Adrenal gland (tissue), 19 donors: ENCODE measurements at places on chromosomes 13 and 19.

- DNase-seq = no peak
Observed at GRCh38 chr13:24495151-24495729, 17.3 kb downstream of the PARP4 start.

GRCh38 chr19:15124572-15125231 lies 17.5 kb downstream of the SYDE1 start:
- peak; percentile 35 for DNase-seq

GRCh38 chr13:24178847-24179485 lies 18.4 kb downstream of the SPATA13 start:
- DNase-seq = no peak

DNA sequence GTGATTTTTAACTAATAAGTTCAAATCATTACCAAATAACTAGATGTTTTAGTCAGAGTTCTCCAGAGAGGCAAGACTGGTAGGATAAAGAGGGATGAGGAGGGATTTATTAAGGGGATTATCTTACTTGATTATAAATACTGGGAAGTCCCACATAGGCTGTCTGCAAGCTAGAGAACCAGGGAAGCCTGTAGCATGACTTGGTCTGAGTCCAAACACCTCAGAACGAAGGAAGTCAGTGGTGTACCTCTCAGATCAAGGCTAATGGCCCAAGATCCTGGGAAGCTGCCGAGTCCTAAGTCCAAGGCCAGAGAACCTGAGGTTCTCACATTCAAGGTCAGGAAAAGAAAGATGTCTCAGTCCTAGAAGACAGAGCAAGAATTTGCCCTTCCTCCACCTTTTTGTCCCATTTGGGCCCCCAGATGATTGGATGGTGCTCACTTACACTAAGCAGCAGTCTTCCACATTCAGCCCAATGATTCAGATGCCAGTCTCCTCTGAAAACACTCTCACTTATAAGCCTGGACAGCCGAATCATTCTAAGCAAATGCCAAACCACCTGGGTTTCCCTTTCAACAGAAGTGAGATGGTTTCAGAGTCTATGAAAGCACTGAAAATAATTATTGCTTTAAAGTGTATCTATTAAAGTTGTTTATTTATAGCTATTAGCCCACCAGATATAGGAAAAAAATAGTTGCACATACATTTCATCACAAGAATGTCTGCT lies 1599.2 kb downstream of the OLFM4 start:
- no peak for DNase-seq

DNA sequence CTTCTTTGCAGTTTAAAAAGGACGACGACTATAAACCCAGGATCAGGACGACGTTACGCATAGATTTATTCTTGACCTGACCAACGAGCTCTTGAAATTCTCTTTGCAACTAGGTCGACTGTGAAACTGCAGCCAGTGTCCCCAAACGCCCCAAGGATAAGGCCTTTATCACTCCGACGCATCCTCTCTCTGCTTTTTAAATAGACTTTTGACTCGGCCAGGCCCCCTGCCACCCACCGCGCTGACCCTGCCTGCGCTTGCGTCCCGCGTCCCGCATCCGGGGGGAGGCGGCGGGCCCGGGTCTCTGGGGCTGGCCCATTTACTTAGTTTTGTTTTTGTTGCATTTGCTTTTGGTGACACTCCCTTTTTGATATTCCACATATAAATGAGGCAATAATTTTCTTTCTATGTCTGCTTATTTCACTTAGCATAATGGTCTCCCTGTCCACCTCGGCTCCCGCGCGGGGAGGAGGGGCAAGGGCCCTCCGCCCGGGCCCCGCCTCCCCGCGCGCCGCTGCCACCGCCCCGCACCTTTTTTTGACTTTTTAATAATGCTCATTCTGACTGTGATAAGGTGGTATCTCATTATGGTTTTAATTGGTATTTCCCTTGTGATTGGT lies 17.4 kb downstream of the RB1 start:
- DNase-seq = no peak

- no peak for DNase-seq
Observed at GRCh38 chr13:49649963-49650312, 21.6 kb downstream of the ARL11 start.

DNA sequence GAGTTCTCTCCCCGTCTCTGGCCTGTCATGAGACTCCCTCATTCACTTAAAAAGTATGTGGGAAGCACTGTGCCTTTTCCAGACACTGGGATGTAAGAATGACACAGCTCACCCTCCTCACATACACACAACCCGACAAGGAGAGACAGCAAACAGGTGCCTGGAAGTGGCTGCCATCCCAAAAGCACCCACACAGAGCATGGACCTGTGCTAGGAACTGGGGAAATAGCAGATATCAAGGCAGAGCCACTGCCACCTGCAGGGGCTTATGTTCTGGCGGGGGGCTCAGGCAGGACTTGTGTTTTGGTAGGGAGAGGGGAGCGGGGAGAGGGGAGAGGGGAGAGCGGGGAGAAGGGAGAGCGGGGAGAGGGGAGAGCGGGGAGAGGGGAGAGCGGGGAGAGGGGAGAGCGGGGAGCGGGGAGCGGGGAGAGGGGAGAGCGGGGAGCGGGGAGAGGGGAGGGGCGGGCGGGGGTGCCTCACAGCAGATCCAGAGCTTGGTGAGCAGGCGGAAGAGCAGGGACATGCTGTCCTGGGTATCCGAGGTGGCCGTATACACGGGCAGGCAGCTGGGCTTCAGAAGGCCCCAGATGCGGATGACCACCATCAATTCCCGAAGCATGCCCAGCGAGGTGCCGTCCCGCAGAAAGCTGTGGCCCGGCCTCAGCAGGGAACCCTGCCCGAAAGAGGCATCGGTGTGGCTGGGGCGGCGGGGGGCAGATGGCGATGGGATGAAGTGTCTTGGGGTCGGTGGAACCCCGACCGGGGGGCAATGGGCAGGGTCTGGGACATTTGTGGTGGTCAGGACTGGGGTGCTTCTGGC lies 12.2 kb downstream of the CFD start:
- DNase-seq = no peak

GRCh38 chr19:39542206-39542605 lies 2.2 kb upstream of the EID2 start:
- DNase-seq = no peak

DNA sequence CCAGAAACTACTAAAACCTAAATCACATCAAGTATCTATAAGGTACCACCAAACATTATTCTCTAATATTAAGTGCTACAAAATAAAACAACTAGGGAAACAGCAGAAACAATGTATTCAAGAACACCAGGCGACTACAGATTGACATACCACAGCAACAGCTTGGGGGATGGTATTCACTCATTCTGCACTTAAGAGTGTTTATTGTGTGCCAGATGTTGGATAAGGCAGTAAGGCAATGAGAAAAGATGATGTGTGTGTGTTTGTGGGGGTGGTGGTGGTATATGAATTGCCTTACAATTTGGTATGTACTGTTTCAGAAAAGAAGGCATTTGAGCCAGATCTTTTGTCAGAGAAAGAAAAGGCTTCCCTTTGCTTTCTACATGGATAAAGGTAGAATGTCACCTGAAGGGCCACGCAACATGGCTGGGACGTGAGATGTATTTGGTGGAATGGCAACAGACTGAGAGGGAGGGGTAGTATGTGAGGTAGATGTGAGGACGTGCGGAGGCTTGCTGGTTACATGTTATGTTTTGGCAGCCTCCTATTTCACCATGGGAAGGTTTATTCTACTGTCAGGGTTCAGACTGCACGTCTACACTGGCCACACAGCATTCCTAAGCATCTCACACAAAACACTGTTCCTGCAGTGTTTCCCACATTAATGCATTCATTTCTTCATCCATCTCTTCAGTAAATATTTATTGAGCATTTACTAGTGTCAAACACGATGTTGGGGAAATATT lies 300.7 kb downstream of the KLF12 start:
- no peak for DNase-seq

DNA sequence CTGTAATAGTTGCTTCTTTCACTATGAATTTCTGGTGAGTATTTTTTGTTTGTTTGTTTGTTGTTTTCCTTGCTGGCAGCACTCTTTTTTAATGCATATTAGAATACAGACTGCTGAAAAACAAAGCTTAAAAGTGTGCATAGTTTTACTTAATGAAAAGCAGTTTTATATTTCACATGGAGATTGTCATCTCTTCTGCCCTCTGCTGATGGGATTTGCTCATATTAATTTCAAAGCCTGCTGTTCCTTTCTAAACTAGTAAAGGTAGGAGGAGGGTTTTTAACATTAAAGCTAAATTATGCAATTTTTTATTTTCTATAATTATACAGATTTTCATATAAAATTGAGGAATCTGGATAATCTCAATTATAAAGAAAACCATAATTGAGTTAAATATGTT lies 692.6 kb upstream of the SLITRK1 start:
- DNase-seq = no peak

DNA sequence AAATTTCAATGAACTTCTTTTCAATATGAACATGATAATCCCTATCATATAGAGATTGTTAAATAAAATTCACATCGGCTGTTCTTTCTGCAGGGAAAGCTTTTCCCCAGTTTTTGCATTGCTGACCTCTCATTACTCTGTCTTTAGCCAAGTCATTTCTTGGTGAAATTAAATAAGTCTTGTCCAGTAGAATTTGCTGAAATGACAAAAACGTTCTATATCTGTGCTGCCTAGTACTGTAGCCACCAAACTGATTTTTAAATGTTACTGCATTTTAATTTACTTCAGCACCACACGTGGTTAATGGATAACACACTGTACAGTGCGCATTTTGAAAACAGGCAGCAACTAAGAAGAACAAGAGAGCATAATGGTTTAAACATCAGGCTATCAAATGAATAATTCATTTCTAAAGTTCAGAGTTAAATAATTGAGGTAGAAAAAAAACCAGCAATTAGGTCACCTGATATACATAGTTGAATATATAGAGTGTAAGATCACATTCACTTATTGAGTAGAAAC lies 178.9 kb downstream of the LIG4 start:
- no peak for DNase-seq

DNA sequence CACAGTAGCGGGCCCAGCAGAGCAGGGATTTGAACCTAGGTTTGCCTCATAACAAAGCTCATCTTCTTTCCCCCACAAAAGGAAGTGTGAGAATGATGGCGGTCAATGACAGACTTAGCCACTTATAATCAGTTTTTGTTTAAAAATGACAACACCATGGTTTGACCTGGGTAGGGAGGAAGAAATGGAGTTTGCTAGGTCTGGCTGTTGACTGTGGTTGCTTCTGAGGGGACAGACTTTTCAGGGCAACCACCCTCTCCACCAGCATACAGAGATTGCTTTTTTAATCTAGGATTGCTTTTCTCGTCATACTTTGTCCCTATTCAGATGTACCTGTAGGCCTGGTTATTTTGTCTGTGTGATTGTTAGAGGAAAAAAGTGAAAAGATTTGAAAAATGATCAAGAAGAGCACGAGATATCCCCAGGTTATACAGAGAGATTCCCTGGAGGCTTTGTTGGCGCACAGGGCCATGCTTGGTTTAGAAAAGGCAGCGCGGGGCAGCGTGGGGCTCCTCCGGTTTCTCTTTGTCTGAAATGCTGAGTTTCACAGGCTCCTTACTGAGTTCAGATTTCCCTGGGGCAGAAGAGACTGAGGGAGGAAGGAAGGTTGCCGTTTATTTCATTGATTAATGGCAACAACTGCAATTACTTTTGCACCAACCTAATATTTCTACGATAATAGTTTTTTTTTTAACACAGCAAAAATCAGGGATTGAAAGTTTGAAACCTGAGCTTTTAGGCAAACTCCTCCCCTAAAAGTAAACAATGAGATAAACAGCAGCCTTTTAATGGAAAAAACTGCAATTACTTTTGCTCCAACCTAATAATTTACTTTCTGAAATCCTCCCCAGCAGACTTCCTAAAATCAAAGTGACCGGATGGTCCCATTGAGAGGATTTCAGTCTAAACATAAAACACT lies 97.0 kb upstream of the RNF113B start:
- no peak for DNase-seq

GRCh38 chr13:40172878-40173277 lies 493.6 kb downstream of the FOXO1 start:
- no peak for DNase-seq

DNA sequence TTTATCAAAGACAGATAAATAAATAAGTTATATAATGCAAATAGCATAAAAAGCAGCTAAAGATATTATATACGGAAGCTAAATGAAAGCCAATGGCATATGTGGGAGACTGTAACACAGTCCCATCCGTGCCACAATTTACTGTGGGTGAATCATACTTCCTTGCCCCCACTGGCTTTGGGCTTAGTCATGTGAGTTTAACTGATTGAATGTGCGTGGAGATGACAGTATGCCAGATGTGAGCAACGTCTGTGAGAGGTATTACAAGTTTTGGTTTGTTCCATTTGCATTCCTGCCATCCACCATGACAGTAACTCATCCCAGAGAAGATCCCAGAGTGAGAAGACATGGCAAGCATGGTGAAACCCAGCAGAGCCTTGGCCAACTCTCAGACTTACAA lies 340.0 kb downstream of the SUCLA2 start:
- no peak for DNase-seq

GRCh38 chr19:33683881-33684537 lies 62.3 kb downstream of the CHST8 start:
- DNase-seq = no peak

DNA sequence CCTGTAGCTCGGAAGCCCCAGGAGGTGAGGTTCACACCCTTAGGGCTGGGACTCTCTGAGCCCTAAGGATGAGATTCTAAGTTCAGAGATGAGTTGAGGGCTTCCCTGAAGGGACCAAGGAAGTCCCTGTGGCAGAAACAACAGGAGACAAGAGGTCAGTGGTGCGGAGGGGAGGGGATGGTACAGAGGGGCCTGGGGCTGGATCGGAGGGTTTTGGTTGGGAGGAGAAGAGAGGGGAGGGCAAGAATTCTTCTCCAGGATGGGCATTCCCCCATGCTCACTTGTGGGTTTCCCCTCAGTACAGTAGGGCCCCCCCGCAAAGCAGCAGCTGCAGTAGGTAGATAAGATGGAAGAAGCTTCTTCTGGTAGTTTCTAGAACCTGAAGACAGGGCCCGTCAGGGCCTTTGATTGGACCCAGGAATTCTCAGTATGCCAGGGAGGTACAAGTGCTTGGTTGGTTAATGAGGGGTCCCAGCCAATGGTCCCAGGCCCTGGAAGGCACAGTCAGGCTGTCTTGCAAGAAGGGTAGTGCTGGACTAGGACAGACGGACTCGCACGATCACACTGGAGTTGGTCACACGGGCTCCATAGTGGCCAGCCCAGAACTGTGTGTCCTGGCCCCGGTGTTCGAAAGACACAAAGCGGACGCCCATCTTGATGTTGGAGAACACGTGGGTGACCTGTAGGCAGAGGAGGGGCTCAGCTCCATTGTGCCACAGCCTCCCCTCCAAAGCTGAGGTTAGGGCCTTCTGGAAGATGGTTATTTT lies 7.3 kb downstream of the FBXO27 start:
- DNase-seq = no peak

DNA sequence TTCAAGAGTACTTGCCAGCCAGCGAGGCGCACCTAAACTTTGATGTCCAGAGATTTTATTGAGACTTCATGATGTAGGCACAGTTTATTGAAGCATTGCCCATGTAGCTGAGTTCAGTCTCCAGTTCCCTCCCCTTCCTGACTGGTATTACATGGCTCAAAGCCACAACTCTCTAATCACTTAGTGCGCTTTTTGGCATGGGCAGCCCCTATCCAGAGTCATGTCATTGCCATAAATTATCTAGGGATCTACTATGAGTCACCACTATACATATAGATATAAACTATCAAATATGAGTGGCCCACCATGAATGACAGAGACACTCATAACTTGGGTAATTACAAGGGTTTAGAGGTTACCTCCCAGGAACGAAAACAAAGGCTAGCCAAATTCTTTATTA lies 7.7 kb downstream of the ZNF614 start:
- no peak for DNase-seq
